ENCODE measurements at places on chromosomes 13 and 19.

- DNase-seq = no peak
Measured at GRCh38 chr13:30373727-30374126, 48.6 kb upstream of the UBE2L5 start.

- DNase-seq = no peak
Measured at GRCh38 chr13:106656186-106656585, 88.2 kb upstream of the ARGLU1 start.

DNA sequence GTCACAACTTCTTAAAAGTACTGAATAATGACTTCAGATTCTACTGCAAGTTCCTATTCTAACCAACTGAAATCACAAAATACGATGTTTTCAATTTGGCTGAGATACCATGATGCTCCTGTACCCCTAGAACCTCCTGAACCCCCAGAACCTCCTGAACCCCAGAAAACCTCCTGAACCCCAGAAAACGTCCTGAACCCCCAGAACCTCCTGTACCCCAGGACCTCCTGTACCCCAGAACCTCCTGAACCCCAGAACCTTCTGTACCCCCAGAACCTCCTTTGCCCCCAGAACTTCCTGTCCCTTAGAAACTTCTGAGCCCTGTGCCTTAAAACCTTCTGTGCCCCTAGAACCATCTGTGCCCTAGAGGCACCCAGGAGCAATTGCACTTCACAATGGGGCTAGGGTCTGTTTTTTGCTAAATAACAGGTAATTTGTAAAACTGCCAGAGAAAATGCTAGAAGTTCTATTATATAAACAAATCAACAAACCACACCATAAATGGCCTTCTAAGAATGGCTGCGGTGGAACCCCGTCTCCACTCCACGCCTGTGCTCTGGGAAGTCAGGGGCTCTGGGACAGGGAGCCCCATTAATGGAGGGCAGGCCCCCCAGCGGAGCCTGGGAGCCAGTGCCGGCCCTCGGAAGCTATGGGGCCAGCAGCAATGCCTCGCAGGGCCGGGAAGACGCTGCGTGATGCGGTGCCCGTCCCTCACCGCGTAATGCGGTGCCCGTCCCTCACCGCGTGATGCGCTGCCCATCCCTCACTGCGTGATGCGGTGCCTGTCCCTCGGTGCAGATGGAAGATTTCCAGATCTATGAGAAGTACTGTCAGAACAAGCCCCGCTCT lies 21.3 kb upstream of the F7 start:
- DNase-seq = no peak

GRCh38 chr13:24718192-24718965 lies 38.2 kb downstream of the ATP12A start:
- DNase-seq = no peak

GRCh38 chr19:35816262-35816661 lies 3.6 kb upstream of the PRODH2 start:
- no peak for DNase-seq

DNA sequence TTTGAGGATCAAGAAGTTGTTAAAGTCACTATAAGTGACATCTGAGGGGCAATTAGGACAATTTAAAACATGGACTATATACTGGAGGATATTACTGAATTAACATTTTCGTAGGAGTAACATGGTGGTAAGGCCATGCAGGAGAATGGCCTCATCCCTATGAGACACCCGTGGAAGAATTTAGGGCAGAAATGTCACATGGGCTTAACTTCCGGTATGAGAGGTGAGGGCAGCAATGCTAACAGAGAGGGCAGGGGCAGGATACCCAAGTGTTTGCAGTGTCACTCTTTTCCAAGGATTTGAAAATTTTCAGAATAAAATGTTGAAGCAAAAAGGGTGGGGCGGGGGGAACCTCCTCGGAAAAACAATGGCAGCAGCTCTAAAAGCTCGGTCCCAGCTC lies 23.6 kb downstream of the RANBP3 start:
- no peak for DNase-seq

- no peak for DNase-seq
Measured at GRCh38 chr19:17529239-17530158, 18.1 kb downstream of the PGLS start.

DNA sequence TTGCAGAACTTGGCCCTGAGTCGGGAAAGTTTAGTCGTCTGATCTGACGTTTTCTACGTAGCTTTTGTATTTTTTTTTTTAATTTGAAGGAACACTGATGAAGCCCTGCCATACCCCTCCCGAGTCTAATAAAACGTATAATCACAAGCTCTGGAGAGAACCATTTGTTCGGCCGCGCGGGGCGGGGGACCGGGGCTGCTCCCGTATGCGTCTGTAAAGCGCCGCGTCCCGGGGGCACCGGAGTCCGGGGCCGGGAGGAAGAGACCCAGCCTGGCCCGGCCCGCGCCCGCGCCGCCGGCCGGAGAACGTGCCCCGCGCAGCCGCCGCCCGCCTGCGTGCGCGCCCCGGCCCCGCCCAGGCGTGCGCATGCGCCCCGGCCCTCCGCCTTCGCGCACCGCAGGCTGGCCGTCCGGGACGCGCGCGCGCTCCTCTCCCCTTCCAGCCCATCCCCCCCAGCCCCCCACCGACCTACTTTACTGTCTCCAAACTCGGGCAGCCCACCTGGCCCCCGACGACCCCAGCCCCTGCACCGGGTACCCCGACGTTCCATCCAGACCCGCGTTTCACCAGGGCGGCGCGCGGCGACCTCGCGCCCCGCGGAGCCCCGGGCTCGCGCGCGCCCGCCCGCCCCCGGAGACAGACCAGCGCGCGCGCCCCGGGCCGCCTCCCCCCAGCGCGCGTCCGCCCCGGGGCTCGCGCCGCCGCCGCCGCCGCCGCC lies 785 bp upstream of the USF2 start:
- DNase-seq = peak; percentile 72

DNA sequence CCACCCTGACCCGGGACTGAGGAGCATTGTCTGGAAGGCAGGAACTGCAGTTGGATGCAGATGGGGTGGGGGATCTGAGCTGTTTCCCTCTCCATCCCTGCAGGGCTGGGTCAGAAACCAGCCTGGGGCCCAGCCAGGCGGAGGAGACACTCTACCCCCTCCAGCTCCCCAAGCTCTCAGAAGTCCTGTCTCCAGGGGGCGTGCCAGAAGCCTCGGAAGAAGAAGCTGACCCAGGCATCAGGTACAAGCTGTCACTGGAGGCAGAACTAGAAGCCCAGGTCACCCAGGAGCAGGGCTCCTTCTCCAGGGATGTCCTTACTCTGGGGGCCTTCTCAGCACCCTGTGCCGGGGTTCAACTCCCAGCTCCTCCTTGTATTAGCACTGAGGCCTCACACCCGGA lies 15.5 kb downstream of the SIX5 start:
- DNase-seq = no peak

- peak; percentile 91 for DNase-seq
Measured at GRCh38 chr19:38057959-38058690, 151.1 kb downstream of the SIPA1L3 start.

- no peak for DNase-seq
Measured at GRCh38 chr13:44814836-44815235, 174.4 kb downstream of the NUFIP1 start.

DNA sequence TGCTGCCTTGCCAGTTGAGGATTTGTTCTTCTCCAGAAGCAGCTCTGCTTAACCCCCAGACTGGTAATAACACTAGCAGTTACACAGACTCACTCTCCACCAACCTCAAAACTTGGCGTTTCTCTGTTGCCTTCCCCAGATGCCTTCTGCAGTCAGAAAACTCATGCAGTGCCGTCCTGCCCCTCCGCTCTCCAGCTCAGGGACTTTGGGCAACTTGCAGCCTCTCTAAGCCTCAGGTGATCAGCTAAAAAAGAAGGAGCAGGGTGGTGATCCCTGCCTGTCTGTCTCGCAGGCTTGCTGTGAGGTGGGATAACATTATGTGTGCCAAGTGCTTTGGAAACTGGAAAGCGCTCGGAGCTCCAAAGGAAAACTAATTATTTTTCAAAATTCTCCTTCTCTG lies 391.6 kb downstream of the HS6ST3 start:
- DNase-seq = no peak

- no peak for DNase-seq
Measured at GRCh38 chr13:21595546-21595822, 8.5 kb downstream of the MICU2 start.

DNA sequence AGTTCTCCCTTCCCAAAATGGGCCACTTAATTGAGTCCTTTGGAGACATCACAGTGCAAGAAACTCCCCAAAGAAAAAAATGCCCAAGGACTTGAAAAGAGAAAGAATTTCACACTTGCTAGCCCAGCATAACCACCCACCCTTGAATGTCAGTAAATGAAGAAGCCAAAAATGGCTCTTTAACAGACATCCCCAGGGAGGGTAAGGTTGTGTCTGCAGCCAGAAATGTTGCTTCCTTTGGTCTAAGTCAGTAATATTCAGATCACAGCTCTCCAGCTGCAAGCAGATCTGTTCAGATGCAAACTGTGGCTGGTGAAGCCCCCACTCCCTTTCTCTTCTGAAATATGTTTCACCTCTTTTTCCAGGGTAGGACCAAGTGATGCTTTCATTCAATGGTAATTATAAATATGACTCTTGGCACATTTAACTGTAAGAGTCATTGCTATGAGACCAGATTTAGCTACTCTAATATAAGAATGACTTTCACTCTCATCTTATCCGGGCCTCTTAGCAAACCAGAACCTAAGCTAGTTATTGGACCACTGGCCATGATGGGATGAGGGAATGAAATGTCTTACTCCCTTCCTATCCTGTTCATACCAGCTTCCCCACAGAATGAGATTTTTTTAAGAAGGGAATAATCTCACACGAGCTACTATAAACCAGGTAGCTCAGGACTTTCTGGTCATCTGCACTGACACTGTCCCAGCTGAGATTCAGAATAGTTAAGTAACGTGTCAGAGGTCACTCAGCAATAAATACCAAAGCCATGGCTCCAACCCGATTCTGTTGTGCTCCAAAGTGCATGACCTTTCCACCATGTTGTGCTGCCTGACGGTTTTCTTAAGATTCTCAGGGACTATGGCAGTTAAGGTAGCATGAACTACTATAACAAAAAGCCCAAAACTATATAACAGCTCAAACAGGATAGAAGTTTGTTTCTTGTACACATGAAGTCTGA lies 234.1 kb downstream of the FOXO1 start:
- no peak for DNase-seq

DNA sequence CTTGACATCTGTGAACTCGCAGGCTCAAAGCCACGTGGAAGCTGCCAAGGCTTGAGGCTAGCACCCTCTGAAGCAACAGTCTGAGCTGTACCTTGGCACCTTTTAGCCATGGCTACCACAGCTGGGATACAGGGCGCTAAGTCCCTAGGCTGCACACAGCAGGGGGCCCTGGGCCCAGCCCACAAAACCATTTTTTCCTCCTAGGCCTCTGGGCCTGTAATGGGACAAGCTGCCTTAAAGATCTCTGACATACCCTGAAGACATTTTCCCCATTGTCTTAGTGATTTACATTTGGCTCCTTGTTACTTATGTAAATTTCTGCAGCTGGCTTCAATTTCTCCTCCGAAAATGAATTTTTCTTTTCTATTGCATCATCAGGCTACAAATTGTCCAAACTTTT lies 455.9 kb downstream of the TDRD3 start:
- no peak for DNase-seq

DNA sequence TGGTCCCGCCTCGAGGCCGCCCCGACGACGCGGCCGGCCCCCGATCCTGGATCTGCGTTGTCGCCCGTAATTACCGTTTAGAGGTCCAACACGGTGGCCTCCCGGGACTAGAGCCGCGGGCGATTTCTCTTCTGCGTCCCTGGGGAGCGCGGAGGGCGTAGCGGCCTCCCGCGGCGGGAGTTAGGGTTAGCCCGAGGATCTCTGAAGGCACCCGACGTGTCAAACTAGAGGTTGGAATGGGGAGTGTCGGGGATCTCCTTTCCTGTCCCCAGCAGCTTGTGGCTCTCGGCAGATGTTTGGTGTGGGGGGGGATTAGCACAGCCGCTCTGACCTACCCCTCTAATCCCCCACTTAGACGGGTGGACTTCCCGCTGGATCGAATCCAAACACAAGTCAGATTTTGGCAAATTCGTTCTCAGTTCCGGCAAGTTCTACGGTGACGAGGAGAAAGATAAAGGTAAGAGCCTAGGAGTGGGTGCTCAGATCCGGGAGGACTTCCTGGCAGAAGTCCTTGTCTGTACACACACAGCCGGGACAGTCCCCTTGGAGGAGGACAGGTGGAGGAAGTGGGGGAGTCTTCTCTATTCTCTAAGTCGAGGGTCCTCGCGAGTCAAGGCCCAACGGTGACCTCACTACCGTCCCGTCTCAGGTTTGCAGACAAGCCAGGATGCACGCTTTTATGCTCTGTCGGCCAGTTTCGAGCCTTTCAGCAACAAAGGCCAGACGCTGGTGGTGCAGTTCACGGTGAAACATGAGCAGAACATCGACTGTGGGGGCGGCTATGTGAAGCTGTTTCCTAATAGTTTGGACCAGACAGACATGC lies 581 bp downstream of the CALR start:
- peak; percentile 21 for DNase-seq

- no peak for DNase-seq
Measured at GRCh38 chr19:21576481-21576880, 71.1 kb downstream of the ZNF429 start.

DNA sequence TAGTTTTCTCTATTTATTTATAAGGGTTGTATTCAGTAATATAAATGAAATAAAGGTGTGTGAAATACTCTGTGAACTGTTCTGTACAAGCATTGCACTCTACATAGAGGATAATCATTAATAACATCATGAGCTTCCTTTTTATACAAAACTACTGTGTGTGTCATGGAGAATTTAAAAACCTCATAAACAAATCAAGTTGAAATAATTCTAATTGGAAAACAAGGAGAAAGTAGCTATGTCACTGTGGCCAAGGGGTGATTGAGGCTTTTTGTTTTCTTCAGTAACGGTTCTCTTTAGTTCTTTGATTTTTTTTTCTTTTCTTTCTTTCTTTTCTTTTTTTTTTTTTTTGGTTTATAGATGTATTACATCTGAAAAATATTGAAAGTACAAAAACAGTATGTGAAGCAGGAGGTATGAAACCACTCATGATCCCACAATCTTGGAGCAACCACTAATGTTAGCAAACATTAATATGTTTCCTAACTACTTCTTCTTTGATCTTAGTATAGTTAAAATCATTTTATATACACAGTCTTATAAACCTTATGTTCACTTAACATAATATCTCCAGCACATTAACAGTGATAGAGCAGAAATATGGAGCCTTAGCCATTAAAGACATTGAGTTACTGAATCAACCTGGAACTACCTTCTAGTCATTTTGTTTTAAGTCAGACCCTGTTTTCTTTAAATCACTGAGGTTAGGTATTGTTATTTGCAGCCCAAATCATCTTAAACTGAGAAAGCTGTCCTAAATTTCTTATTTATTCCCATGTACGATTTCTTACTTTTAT lies 45.4 kb downstream of the WDFY2 start:
- DNase-seq = no peak

DNA sequence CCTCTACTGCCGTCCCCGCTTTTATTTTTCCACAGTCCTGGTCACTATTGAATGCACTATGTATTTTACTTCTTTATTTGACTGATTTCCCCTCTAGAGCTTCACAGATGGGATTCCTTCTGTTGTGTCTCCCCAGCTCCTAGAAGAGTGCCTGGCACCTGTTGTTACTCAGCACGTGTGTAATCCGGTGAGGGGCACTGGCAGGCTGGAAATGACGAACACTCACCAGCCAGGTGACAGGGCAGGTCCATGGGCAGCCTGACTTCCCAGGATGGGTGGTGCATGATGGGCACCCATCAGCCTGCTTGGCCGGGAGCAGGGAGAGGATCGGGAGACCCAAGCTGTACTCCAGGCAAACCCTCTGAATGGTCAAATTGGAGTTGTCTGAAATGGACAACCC lies 67.2 kb downstream of the CEBPG start:
- DNase-seq = no peak

All from thyroid gland (tissue), 4 donors.